ENCODE measurements at places on chromosomes 1 and 21. TPM values are rescaled to one million over a fixed set of nuclear protein-coding genes. Genes with fewer than 3 reads are reported as not detected.

DNA sequence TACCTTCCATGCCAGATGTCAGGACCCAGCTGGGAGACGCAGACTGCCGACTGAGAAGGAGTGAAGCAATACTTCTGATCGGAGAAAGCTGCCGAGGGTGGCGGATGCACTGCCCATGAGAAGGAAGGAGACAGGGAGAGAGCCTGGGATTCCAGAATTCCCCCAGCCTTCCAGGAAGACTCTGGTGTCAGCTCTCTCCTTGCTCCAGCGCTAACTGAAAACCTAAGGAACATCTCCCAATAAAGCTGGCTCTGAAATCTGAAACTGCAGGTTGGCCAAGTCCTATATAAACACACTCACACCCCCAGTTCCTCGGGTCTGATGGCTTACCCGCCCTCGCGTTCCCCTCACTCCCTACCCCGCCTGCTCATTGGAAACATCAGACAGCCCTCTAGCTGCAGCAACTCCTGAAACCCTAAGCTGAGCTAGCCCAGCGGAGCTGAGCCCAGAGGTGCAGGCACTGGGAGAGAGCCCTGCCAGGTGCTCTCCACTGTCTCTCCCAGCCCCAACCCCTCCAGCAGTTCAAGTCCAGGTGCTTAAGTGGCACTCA is 52.3 kb downstream of the PLEKHA6 start:
- DNase-seq = no peak

GRCh38 chr1:16924919-16925477 is 3.3 kb downstream of the CROCC start:
- DNase-seq = no peak

DNA sequence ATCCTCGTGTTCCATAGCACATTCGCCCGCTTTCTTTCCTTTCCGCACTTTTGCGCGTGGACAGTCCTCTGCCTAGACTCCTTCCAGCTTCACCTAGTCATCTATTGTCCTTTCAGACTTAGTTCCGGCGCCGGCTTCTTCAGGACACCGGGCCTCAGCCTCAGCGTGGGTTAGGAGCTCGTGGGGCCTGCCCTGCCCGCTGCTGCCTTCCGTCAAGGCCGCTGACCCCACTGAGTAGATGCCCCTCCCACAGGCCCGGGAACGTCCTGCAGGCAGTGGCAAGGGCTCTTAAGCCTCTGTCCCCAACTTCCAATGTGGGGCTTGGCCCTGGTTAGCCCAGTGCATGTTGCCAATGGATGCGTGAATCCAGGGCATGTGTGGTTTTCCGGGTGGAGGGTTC is 11.4 kb downstream of the DMRTB1 start:
- DNase-seq = no peak

GRCh38 chr1:117685936-117686806 is 80.3 kb downstream of the TENT5C start:
- DNase-seq = no peak

DNA sequence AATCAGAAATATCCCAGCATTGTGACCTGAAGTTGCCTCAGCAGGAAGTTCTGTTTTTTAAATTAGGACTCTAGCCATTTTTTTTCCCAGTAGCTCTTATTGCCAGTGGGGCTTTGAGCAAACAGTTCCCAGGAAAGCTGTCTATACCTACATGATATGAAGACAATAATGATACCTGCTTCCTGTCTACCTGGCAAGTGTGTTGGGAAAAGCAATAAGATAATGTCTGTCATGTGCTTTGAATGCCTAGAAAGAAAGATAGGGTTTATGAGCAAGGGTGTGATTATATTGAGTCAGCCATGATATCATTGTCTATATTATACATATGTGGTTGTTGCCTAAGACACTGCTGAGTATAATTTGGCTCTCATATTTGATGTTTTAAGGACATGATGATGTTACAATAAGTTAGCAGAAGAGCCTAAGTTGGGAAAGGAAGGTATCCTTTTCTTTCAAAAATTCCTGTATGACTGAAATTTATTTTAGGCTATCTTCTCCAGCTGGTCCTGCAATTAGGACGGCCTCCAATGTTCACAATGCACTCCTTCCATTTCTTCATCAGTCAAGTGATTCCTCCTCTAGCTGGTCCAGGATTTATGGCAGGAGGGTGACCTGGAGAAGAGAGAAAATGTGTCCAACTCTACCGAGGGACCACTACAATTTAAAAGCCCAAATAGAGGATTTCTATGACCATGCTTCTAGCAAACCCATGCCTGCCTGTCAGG is 99.6 kb upstream of the CDC42BPA start:
- no peak for DNase-seq

DNA sequence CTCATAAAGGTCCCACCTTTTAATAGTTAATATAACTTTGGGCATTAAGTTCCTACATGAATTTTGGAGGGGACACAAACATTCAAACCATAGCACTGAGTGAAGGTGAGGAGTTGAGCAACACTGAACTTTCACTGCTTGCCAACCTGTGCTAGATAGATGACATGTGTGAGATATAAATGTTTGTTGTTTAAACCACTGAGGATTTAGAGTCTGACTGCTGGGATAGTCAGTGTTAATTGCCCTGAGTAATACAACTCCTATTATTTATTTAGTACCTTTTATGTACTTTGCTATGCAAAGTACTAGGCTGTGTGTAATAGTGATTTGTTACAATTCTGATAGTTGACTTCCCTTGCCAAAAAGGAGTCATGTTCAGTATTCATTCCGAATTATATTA is 32.4 kb upstream of the SLC16A1 start:
- DNase-seq = no peak

DNA sequence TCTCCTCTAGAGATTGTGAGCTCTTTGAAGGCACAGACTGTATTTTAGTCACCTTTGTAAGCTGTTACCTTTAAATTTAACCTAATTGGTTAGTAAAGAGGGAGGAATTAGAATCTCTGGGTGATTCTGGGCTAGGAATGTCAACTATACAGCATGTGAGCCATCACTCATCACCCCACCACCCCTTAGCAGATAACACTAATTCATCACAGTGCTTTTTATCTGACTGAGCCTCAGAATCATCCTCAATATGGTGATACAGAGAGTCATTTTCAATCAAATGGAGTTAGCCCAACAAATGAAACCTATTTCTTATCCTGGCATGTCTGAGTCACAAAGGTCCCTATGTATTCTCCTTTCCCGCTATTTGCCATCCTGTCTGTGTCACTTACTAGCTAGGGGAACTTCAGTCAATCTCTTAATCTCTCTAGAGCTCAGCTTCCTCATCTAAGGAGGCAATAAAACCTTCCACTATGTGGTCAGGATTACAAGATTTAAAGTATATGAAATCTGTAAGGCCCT is 13.3 kb downstream of the KCNJ10 start:
- no peak for DNase-seq

GRCh38 chr1:227947676-227948492 is at the start of gene WNT9A:
TSS of gene WNT9A (minus strand) at chr1:227947932. CDS start at chr1:227947887, 45 bp downstream.
- DNase-seq = no peak

GRCh38 chr1:176800978-176801513 is 338.1 kb downstream of the PAPPA2 start:
- no peak for DNase-seq

DNA sequence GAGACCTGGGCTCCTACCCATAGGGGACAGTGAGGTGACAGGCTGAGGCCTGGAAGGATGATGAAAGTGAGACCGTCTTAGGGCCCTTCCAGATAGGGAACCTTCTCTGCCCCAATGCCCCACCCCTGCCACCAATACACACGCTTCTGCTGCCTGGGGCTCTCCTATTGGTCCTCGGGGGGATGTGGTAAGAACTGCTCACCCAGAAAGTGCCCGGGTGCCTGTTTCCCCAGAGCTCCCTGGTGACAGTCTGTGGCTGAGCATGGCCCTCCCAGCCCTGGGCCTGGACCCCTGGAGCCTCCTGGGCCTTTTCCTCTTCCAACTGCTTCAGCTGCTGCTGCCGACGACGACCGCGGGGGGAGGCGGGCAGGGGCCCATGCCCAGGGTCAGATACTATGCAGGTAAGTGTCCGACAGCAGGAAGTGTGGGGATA is 948 bp downstream of the SEMA4A start:
- DNase-seq = no peak

DNA sequence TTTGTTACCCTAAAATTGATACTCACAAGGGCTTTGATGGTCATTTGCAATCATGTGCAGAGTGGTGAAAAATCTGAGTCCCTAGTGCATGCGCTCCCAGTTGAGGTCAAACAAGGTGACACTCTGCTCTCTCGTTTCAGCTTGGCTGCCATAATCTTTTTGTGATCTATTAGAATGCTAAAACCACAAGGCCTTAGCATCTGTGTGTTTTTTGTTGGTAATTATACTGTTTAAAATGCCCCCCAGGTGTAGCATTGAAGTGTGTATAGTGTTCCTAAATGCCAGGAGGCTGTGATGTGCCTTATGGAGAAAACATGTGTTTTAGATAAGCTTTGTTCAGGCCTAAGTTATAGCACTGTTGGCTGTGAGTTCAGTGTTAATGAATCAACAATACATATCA is 89.3 kb downstream of the PLD5 start:
- no peak for DNase-seq

- peak; percentile 67 for DNase-seq
Observed at GRCh38 chr1:43238085-43238484, 31.7 kb upstream of the TMEM125 start.

- DNase-seq = no peak
Observed at GRCh38 chr1:208430220-208430619, 186.0 kb upstream of the PLXNA2 start.

- no peak for DNase-seq
Observed at GRCh38 chr1:245763873-245764331, 609.1 kb downstream of the KIF26B start.

DNA sequence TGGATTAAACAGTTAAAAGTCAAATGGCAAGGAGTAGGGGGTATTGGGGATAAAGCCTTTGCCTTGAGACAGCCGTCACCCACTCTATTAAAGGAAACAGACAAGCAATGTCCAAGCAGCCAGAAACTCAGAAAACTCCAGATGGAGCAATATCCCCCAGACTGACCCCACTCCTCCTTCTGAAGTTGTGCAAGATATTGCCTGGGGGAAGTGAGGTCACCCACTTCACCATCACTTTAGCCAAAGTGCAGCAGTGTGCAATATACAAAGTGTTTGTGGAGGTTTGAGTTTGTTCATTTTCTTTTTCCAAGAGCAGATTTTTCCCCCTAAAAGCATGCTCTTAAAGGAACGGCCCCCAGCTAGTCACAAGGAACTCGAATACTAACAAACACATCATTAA is 125.1 kb downstream of the ETS2 start:
- no peak for DNase-seq

- DNase-seq = no peak
Observed at GRCh38 chr1:227942716-227943261, 4.9 kb downstream of the WNT9A start.

DNA sequence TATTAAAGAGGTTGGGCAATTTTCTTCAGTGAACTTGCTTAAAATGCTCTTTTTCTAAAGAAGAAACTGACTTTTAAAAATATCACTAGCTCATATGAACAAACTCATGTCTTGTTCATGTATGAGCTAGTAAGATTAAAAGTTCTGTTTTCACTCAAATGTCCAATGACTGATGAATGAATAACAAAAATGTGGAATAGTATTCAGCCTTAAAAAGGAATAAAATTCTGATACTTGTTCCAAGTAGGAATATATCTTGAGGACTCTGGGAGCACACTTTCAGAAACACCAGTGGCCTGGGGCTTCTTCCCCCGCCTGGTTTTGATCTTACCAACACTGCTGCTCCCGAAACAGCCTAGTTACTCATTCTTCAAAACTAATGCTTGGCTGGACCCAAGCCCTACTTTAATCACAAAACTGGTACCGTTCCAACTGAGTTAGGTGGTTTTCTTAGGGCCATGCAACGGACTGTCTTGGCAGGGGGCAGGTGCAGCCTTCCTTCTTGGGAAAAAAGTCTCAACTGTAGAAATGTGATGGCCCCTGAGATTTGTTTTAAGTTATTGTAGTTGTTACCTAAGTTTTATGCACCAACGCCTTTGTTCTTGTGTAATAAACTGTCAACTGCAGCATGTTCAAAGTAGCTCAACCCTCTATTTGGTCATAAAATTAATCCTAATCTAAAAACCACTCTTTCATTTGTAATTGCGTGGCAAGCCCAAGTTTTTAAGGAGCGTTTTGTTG is 116.0 kb downstream of the ETS2 start:
- no peak for DNase-seq

DNA sequence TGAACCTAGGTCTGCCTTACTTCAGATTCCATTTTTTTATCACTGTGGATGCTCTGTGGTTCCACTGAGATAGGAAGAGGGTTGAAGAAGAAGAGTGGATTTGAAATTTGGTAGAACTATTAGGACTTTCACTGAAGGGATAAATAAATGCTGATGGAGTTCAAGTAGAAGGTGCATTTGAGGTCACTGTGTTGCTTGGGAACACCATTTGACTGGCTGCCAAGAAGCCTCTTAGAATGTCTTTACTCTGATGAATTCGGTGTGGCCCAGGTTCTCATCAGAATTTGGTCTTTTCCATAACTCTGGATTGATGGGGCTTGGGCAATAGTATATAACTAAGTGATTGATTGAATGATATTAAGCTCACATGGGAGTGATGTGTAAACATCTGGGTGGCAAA is 11.9 kb downstream of the XPR1 start:
- DNase-seq = no peak

- DNase-seq = no peak
Observed at GRCh38 chr1:12397462-12398450, 167.9 kb downstream of the VPS13D start.

DNA sequence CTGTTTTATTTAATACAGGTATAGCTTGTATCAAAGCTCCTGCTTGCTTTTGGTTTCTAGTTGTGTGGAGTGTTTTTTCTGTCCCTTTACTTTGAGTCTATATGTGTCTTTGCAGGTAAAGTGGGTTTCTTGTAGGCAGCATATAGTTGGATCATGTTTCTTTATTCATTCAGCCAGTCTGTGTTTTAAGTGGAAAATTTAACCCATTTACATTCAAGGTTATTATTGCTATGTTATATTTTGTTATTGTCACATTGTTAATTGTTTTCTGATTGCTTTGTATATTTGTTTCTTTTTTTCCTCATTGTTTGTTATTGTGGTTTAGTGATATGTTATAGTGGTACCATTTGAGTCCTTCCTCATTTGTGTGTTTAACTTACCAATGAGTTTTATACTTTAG is 26.7 kb downstream of the CLDN19 start:
- no peak for DNase-seq

GRCh38 chr1:59577774-59578173 is 237.0 kb upstream of the HOOK1 start:
- no peak for DNase-seq

DNA sequence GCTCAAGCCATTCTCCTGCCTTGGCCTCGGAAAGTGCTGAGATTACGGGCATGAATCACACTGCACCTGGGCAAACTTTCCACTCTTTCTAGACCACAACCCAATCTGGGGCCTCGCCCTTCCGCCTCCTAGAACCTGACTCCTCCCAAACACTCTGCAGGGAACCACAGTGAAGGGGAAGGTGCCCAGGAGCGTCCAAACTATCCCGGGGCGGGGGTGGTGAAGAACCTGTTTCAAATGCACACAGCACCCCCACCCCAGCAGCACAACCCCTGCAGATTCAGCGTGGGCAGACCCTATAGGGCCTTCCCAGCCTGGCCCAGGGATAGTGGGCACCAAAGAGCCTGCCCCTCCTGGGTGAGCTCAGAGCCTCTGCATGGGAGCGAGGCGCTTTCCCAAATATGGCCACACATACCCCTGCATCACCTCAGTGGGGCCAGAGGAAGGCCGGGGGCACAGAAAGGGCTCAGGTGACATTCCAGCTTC is 86.9 kb downstream of the STUM start:
- no peak for DNase-seq

CR1L gene
- polyA plus RNA-seq = 0.50 TPM

ITPKB gene
- polyA plus RNA-seq = 1.8 TPM

CD2 gene
- polyA plus RNA-seq = 1.5 TPM

CLCA1 gene
- polyA plus RNA-seq = not detected

FCMR gene
- polyA plus RNA-seq = 3.6 TPM

ARHGEF19 gene
- polyA plus RNA-seq = 1.9 TPM

CACNA1S gene
- polyA plus RNA-seq = not detected

KCNT2 gene
- polyA plus RNA-seq = 1.7 TPM

NTMT2 gene
- polyA plus RNA-seq = not detected

Data from liver (tissue), 10 donors.